Nasal cavity respiratory epithelium epithelial cell of viscerocranial mucosa (primary cell): ENCODE measurements at places on chromosomes 3 and 15. TPM values are rescaled to one million over a fixed set of nuclear protein-coding genes. Genes with fewer than 3 reads are reported as not detected.

Gene ONECUT1
- not detected in 2 replicates for total RNA-seq

Gene ACSBG1
- not detected in 2 replicates for total RNA-seq

Gene ITIH1
- total RNA-seq = not detected in 2 replicates

Gene CILP
- under 0.01 and 0.07 TPM in 2 replicates for total RNA-seq
